NCI-H1436 (cell line): ENCODE measurements at places on chromosomes 2 and 18.

DNA sequence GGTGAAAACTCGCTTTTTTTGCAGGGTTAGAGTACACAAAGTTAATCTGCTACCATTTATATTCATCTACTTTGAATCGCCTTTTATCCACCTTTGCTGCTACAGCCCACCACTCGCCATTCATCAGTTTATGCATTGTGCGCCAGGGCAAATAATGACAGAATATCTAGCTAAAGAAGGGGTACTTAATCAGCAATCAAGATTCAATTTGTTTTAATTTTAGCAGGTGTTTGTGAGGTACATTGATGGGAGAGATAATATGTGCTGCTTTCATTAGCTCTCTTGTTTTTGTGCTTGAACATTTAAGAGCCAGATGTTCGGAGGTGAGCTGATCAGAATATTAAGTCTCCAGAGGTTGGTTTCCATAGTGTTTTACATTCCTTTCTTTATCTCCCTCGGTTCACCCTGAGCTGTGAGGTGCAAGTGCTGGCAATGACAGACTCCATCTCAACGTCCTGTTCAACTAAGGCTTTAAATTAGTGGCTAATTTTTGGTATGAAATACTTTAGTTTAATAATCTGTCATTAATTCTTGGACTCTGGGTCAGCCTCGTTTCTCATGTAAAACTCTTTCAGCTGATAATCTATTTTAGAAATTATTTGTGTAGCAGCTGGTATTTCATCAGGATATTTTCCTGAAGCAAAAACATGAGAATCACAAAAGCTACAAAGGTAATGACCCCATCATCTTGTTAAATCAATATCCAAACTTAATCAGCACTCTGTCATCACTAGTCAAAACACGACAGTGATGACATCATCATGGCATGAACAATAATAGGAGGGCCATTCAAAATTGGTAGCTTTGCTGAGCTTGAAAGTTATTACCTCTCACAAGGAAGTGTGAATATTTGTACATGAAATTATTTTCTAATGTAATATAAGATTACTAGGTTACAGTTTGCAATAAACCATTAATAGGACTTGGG is 479.9 kb upstream of the FANCL start:
- DNase-seq = no peak

DNA sequence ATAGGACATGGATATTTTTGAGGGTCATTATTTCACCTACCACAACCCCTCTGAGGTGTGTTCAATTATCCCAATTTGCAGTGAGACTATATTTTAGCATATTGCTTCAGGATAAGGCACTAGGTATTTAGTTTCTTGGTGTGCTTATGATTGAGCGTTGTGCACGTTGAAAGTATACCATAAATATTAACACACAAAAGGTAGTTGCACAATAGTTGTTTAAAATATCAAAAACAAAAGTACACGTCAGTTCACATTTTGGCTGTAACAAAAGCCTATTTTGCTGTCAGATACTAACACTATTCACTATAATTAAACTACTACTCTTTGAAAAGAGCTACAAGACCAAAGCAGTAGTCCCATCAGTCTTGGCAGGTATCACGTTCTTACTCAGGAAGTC is 367.5 kb downstream of the DSC3 start:
- no peak for DNase-seq

GRCh38 chr2:25592766-25593292 is 80.5 kb downstream of the DTNB start:
- no peak for DNase-seq

GRCh38 chr2:132671151-132671835 is 1.3 kb upstream of the LYPD1 start:
- DNase-seq = no peak

GRCh38 chr2:8436585-8436984 is 245.3 kb upstream of the ID2 start:
- DNase-seq = no peak

DNA sequence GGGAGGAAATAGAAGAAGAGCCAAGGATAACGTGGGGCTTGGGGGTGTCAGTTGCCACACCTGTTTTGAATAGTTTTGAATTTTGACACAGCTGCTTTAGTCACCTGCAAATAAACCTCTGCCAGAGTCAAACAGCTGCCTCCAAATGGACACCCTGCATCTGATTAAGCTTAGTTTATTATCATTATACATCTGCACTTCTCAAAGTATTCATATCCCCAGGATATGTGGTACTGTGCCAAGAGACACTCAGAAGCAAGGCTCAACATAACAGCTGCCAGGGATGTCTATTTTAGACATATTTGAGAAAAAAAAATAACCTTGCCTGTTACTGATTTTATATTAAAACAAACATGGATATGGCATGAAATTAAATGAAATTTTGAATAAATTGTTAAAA is 122.5 kb upstream of the WDR75 start:
- DNase-seq = no peak

GRCh38 chr18:58666176-58666575 is 5.1 kb upstream of the MALT1 start:
- no peak for DNase-seq

GRCh38 chr2:223042704-223043118 is 9.3 kb upstream of the KCNE4 start:
- no peak for DNase-seq

GRCh38 chr2:120879431-120880295 is 144.0 kb downstream of the GLI2 start:
- DNase-seq = no peak

DNA sequence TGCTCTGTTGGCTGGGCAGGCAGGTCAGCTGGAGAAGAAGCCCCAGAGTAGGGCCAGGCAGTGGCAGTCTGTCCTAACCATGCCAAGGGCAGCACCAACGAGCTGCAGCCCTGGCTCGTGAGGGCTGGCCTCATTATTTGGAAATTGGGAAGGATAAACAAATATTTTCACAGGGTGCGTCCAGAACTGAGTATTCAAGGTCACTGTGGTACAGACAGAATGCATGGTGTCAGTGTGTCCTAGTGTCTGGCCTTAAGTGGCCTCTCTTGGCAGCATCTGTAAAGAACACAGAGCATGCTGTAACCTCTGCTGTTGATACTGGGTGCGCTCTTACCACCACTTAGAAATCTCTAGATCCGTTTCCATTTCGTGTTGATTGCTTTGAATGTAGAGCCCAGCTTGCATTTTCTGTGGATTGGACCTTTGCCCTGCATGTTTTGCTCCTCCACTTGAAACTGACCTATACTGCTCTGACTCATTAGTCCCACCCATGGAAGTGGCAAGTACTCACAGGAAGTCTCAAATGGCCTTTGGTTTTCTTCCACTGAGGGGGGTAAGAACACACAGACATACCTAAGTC is 88.2 kb downstream of the GREB1L start:
- no peak for DNase-seq

GRCh38 chr2:17912266-17912691 is 33.8 kb downstream of the KCNS3 start:
- no peak for DNase-seq

- DNase-seq = no peak
Observed at GRCh38 chr2:224085246-224085645, 46.2 kb upstream of the SERPINE2 start.

DNA sequence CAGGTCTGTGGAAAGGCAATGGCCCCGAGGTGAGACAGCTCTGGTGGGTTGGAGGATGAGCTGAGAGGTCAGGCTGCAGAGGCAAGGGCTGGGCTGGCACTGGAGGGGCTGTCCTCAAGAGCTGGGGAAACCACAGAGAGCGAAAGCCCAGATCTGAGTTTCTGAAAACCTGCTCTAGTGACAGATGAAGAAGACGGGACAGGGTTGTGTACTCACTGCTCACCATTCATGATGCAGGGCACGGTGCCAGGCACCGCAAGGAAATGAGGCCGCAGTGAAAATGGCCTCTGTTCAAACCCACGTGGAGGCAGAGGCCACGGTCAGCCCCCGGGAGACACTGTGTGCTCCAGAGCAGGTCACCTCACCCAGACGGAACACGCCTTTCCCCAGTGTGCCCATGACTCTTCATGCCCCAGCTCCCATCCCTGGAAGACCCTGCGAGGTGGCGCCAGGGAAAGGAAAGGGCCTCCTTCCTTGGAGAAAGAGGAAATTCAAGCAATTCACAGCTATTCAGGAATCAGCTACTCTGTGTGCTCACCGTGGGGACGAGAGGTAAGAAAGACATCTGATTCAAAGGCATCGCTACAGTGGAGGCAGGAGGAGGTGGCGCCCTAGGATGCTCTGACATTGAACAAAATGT is 24.3 kb upstream of the ID2 start:
- DNase-seq = no peak

- DNase-seq = no peak
Observed at GRCh38 chr2:227036527-227036926, 127.5 kb downstream of the COL4A4 start.

DNA sequence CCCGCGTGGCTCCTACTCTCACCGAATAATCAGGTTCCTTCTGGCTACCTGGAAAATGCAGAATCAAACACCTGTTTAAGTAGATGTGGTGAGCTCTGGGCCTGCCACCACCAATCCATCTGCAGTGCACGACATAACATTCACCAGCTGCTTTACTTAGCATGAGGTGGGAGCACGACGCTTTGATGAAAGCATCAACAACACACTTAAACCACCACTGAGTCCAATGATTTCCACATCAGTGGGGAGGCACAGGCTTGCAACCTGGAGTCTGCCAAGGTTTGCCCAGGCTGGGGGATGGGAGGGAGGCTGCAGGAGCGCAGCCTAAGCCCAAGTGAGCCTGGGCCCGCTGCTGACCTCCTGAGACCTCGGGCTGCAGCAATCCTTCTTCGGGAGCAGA is 415.5 kb downstream of the MEIS1 start:
- DNase-seq = no peak

GRCh38 chr2:196165016-196165415 is 6.4 kb downstream of the STK17B start:
- no peak for DNase-seq

DNA sequence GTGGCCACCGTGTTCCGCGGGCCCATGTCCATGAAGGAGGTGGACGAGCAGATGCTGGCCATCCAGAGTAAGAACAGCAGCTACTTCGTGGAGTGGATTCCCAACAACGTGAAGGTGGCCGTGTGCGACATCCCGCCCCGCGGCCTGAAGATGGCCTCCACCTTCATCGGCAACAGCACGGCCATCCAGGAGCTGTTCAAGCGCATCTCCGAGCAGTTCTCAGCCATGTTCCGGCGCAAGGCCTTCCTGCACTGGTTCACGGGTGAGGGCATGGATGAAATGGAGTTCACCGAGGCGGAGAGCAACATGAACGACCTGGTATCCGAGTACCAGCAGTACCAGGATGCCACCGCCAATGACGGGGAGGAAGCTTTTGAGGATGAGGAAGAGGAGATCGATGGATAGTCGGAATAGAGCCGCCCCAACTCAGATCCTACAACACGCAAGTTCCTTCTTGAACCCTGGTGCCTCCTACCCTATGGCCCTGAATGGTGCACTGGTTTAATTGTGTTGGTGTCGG is 17.7 kb downstream of the TUBB6 start:
- no peak for DNase-seq

DNA sequence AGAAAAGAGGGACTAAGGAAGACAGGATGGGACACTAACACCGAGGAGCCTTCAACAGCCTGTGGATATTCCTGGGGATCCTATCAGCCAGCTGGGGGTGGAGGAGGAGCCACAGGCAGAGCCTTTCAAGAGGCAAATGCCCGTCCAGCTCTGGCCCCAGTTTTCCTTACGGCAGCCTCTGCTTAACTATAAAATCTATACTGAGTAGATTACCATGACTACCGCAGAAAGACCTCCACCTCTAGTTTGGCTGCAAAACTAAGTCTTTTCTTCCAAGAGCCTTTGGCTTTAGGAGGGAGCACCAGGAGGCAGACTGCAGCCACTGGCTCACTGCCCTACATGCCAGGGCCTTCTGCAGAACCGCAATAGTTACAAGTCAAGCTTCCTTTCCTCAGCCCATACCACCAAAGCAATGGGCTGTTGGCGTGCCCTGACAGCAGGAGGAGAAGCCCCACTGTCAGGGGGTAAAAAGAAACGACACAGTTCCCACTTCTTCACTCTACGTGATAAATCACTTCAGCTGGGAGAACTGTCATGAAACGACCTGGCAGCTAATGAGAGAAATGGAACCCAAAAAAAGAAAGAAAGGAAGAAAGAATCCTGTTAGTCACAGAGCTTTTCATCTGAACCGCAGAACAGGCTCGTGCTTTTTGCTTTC is 25.1 kb upstream of the CREB1 start:
- DNase-seq = no peak

- no peak for DNase-seq
Observed at GRCh38 chr2:236642584-236643291, 73.1 kb downstream of the ACKR3 start.

- no peak for DNase-seq
Observed at GRCh38 chr18:79586436-79587225, 93.0 kb upstream of the CTDP1 start.

GRCh38 chr2:96116879-96117533 is 635 bp upstream of the ADRA2B start:
- peak; percentile 60 for DNase-seq

DNA sequence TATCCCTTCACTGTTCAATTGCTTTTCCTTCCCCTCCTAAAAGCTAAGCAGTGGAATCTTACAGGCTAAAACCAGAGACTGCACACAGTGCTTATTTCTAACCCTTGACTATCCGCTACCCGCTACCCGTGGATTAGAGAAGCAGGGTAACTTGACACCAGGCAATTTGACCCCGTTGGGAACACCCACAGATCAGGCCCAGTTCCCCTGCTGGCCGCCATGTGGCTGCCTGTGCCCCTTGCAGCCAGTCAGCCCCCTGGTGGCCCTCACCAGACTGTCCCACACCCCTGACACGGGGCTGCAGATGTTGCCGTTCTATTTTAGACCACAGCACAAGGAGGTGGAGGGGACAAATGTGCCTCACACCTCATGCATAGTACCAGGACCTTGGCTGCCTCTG is 74.8 kb downstream of the TXNL1 start:
- peak; percentile 52 for DNase-seq

DNA sequence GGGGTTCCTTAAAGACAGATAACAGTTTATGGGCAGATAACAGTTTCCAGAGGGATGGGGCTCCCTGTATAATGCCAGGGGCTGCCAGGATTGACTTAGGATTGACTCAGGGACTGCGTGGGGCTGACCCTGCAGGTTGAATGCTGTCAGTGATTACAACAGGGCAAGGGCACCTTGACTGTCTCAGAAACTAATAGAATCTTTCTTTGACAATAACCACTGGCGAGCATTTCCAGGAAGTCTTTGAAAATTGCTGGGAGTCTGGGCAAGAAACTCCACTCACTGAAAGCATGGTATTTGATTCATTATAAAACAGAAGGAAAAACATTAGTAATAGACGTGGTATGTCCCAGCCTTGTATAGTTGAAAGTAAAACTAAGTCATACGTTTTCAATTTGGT is 101.0 kb downstream of the GPD2 start:
- no peak for DNase-seq

DNA sequence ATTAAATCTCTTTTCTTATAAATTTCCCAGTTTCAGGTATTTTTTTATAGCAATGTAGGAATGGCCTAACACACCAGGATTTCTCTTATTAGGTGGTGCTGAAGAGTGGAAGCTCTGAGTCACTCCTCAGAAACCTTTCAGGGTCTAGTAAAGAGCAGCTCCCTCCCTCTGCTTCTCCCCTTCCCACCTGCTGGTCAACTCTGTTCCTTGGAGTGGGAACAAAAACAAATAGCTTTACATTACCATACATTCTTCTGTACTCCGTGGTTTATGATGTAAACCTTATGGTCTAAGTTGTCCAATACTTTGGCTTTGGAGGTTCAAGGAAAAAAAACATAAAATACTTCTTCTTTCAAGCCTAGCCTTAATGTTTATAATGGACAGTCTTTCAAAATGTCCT is 2.7 kb upstream of the IL1R1 start:
- DNase-seq = no peak
